ENCODE measurements at places on chromosomes 6 and 20.

GRCh38 chr6:47759364-47759763, 22.5 kb upstream of the OPN5 start:
- DNase-seq: no peak

DNA sequence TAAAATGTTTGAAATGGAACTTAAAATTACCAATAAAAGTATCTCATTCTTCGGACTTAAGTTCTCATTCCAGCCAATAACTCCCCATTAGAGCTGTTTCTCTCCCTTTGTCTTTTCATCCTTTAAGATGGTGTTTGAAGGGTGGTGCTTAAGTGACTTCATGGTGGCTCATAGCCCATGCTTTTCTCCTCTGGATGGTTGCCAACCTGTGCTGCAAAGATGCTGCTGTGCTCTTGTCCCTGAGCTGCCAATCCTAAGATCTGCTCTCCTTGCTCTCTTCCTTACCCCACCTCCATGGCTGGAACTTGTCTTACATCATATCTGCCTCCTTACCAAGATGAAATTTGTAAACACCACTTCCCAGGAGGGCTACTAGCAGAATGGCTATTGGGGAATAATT, 31.6 kb upstream of the PNRC1 start:
- no peak for DNase-seq

GRCh38 chr6:1208876-1209275, 103.0 kb upstream of the FOXQ1 start:
- no peak for DNase-seq

GRCh38 chr6:23414922-23415321, 711.1 kb upstream of the NRSN1 start:
- DNase-seq: no peak

DNA sequence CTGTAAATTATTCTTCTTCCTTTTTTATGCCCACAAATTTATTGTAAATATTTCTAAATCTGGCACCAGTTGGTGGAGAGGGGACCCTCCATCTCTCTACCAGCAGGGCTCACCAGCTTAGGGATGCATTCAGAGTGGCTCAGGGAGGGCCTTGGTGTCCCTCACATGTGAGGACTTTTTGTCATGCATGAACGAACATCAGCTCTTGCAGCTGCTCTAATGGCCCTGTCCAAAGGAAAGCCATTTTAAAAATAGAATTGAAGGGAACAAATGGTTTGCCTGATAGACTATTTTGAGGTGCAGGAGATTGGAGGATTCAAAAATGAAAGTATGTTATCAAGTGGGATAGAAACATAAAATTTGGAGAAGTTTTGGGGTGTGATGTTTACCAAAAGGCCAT, 37.5 kb upstream of the KLHL31 start:
- DNase-seq: no peak

DNA sequence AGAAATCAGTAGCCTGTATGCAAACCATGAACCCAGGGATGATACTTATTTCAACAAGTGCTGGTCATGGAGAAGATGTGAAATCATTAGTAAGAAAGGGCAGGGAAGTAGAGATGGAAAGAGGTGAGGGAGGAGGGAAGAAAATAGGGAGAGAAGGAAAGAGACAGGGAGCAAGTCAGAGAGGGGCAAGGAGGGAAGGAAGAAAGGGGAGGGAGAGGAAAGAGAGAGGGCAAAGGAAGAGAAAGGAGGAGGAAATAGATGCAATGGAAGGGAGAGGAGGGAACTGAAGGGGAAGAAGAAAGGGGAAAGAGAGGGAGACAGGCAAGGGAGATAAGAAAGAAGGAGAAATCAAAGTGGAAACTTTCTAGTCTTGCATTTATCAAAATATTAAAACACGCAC, 195.1 kb downstream of the KIF16B start:
- DNase-seq: no peak

All from activated T-helper 1 cell treated with anti-CD3 and anti-CD28 coated beads, Interleukin-2, amount 50 U/mL, for 16 hours (primary cell).